ENCODE measurements at places on chromosomes 3 and 15.
A peak's percentile ranks its signal among the peaks of the same experiment; 100 is the strongest.

DNA sequence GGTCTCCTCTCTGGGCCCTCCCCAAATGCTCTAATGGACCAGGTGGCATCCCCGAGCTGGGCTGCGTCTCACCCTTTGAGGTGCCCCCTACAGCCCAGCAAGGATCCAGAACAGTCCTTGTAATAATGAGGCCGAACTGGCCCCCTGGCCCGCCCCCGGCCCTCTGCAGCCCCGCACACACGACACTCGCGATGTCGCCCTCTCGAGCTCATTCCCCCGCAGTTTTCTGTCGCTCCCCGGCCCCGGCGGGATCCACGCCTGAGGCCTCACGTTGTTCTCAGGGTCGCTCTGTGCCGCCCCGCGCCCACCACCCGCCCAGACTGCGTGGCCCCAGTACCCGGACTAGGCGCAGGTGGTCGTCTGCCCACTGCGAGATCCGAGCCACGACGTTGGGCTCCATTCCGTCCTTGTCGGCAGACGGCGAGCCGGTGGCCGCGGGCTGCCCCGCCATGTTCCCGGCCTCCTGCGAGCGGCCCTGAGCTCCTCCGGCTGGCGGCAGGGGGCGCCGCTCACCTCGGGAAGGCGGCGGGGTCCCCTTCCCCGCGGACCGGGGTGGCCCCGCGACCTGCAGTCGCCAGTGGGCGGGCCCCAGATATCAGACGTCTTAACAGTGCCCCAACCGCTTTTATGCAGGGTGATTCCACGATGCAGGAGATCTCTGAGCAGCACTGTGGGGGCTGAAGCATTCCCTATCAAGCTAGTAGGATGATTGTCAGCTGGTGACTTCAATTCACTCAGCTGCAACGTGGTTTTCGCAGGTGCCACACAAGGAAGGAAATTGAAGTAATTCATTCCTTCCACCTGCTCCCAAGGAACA is at the start of gene C3orf33:
TSS of gene C3orf33 (minus strand) at position 477 of the 817 bp plus-strand sequence. CDS start at position 451, 26 bp downstream.
- peak; percentile 88 for DNase-seq

GRCh38 chr3:177760803-177761202 is 563.5 kb upstream of the TBL1XR1 start:
- no peak for DNase-seq

DNA sequence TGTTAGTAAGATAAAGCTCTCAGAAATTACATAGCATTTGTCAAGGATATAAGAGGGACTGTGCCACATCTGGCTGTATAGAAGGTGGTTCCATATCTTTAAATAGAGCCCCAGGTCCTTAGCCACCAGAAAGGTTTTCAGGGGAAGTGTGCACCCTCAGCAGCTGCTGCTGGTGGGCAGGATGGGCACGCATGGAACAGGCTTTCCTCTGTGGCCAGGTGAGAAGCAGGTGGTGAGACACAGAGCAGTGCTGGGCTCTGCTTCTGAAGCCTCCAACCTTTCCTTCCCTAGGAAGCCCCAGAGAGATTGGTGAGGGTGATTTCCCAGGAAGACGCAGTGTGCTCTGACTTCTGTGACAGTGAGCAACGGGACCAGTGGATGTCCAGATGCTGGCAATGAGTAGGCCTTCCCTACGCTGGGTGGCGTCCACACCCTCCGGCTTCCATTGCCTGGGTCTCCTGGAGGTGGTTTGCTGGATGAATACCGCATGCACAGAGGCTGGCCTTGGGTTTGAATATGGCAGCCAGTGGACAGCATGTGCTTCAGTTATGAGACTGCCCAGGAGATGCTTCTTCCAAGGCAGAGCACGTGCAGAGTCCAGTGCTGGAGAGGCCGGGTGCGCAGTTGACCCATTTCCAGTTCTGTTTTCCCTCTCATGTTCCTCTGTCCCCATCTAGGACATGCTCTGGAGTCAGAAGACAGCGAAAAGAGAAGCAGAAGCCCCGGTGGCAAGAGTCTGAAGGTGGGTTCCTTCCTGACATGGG is 52.7 kb upstream of the POLG start:
- no peak for DNase-seq

DNA sequence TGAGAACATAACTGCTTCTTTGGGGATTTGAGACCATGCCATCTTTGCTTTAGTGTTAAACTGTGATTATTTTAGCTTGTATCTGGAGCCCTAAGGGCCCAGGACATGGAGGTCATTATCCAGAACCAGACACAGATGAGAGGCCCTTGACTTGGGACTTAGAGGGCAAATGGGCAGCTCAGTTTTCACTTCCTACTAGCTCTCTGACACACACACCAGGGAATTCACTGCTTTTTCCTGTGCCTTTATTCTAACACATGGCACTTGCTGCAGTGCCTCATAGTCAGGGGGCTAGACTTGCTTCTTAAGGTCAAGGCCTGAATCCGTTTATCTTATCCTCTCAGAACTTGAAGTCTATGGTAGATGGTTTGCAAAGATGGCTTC is 33.3 kb downstream of the AMOTL2 start:
- DNase-seq = no peak

GRCh38 chr3:104810896-104811295 is 555.8 kb upstream of the ALCAM start:
- no peak for DNase-seq
